ENCODE measurements at places on chromosomes 16 and 17.

- DNase-seq, result no peak
Measured at GRCh38 chr16:57029161-57030160, 40.1 kb downstream of the NLRC5 start.

GRCh38 chr16:75238132-75238852, 13.1 kb downstream of the BCAR1 start:
- no peak for DNase-seq

DNA sequence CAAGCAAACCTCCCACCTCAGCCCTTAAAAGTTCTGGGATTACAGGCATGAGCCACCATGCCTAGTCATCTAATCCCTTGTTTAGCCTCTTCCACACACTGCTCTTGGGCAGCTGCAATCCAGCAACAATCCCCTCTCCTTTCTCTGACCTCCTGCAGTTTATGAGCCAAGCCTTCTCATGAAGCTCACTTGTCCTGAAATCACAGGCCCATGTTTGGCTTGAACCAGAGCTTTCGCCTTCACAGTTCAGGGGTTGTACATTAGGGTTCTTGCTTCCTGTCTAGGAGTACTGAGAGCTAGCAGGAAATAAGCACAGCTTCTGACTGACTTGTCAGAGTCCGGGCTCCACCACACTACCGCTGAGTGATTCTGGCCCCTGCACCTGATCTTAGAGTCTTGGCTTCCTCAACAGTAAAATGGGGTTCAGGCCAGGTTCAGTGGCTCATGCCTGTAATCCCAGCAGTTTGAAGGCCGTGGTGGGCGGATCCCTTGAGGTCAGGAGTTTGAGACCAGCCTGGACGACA, 16.3 kb downstream of the ERAL1 start:
- no peak for DNase-seq

DNA sequence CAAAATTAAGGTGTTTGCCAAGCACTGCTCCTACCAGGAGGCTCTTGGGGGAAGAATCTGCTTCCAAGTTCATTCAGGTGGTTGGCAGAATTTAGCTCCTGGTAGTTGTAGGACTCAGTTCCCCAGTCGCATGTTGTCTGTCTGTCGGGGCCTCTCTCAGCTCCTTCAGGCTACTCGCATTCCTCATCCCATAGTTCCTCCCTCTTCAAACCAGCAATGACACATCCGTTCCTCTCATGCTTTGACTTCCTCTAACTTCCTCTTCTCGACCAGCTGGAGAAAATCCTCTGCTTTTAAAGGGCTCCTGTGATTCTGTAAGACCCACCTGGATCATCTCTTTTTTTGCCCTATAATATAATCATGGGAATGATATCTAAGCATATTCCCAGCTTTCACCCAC, 108.1 kb downstream of the PMP22 start:
- no peak for DNase-seq

DNA sequence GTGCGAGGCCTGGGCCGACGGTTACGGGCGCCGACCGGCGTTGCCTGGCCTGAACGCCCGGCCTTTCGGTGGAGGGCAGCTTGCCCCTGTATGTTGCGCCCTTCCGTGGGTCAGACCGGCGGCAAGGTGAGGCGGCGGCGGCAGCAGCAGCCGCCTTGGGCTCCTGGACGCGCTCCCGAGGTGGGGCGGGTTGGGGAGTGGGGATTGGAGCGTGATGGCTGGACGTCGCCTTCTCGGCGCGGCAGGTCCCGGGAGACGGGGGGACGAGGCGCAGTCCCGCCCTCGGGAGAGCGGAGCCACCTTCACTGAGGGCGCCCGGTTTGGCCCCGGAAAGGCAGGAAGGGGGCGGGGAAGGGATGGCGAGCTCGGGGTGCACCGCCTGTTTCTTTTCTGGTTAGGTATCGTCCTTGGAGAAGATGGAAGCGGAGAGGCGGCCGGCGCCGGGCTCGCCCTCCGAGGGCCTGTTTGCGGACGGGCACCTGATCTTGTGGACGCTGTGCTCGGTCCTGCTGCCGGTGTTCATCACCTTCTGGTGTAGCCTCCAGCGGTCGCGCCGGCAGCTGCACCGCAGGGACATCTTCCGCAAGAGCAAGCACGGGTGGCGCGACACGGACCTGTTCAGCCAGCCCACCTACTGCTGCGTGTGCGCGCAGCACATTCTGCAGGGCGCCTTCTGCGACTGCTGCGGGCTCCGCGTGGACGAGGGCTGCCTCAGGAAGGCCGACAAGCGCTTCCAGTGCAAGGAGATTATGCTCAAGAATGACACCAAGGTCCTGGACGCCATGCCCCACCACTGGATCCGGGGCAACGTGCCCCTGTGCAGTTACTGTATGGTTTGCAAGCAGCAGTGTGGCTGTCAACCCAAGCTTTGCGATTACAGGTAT, 671 bp downstream of the DGKE start:
- DNase-seq, result no peak

GRCh38 chr17:29652976-29653375, 30.3 kb upstream of the CORO6 start:
- DNase-seq, result no peak

DNA sequence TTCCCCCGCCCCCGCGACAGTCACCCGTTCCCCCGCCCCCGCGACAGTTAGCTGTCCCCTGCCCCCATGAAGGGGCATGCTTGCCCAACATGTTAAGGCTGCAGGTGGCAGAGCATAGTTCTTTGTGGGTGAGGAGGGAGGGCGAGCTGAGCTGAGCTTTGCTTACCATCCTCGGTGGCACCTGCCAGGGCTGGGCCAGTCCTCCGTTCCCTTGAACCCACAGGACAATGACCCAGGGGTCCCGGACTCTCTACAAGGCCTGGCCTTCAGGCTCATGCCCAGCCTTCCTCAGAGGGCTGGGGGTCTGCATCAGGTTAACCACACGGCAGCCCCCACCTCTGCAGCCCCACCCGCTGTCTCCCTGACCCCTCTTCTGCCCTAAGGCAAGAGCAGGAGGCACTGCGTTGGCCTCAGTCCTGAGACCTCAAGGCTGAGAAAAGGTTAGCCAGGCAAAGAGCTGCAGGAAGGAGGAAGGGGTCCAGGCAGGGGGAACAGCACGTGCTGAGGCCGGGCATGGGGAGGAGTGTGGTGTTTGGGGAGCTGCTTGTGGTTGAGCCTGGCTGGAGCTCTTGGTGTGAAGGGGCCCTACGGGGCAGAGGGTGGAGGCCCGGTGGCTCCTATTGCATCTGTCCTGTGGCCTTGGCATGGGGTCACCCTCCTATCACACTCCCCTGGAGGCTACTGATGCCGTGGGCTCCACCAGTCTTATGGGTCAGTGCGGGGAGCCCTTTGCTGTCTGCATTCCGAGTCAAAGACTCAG, 11.4 kb upstream of the DOC2B start:
- no peak for DNase-seq

- DNase-seq, result no peak
Measured at GRCh38 chr16:71242601-71243000, 12.1 kb upstream of the HYDIN start.

All from HFF-Myc (cell line).